Stimulated activated CD8-positive, alpha-beta memory T cell treated with anti-CD3 and anti-CD28 coated beads, Interleukin-2, amount 100 ng/mL, for 1 hour (primary cell): ENCODE measurements at places on chromosomes 16 and 17.

DNA sequence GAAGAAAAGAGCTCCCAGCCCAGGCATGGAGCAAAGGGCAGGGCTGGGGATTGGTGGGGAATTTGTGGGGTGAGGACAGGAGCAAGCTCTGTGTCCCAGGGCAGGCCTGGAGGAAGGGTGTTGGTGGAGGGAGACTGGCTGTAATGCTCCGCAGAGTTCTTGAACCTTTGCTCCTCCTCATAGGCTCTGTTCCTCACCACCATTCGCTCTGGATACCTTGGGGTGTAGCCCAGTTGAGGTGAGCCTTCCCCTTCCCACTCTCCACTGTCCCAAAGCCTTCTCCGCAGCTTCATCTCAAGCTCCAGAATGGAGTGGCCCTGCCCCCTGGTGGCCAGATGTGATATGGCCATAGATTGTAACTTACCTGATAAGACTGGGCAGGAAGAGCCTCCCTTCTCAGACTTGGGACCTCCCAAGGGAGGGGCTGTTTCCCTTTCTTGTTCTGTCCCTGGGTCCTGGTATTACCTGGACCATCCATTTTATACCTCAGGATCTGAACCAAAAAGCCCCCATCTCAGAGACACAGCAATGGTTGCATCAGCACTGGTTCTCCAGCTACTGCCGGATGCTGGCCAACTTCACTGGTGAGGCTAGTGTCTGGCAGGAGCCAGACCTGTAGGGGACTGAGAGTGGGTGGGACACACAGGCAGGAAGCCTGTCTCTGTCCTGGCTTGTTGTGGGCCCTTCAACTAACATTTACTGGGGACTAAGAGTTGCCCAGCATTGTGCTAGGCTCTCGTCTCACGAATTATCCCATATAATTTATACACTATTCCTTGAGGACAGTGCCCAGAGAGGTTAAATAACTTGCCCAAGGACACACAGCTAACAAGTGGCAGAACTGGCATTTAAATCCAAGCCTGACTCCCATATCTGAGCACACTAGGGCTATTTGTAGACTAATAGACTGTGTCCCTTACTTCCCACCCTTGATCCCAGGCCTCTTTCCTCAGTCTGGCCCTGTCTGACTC, 19.1 kb upstream of the STAC2 start:
- DNase-seq = peak; percentile 80

GRCh38 chr16:69619514-69619913, 53.7 kb downstream of the NFAT5 start:
- no peak for DNase-seq

DNA sequence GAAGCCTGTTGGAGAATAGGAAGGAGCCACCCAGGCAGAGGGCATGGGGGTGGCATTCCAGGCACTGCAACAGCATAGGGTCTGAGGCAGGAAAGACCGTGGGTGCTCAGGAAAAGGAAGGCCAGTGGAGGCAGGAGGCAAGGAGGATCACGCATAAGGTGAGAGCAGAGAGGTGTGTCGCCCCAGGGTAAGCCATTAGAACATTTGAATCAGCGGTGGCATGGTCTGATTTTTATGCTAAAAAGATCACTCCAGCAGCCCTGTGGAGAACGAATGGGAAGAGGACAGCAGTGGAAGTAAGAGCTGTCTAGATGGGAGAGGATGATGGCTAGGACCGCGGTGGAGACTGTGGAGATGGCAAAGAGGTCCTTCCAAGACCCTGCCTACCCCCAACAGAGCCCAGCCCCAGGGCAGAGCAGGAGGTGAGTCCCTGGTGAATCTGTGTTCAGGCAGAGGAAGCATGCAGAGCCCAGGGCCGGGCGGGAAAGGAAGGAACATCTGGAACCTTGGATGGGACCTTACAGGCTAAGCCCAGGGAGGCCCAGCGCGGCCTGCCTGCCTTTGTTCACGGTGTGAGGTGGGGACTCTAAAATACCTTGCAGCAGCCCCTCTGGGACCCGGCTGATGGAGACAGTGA, 7.8 kb downstream of the LPO start:
- no peak for DNase-seq

GRCh38 chr17:12627177-12627629, 38.5 kb upstream of the MYOCD start:
- no peak for DNase-seq

GRCh38 chr17:79261355-79262072, 186.9 kb downstream of the ENGASE start:
- no peak for DNase-seq

DNA sequence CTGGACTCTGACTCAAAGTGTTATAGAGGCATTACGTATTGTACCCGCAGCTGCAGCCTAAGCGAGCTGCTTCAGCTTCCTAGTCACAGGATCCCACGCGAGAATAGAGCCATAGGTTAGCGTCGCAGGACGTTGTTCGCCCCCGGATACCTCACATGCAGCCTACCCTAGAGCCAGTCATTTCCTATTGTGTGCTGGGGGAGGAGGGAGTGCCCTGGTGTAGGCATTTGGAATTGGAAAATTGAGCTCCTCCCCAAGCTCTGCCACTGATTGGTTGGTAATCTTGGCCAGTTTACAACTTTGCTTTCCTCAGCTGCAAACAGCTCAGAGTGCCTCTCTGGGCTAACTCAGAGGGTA, 530 bp downstream of the NAA60 start:
- no peak for DNase-seq

GRCh38 chr17:19579192-19579761, 45.6 kb downstream of the SLC47A1 start:
- no peak for DNase-seq

- no peak for DNase-seq
These were observed 353.0 kb upstream of the EEF2KMT start for GRCh38 chr16:5450409-5451104.

GRCh38 chr17:29193146-29193545, 12.9 kb upstream of the MYO18A start:
- DNase-seq = no peak

GRCh38 chr16:79821911-79822310, 221.4 kb upstream of the MAF start:
- no peak for DNase-seq

DNA sequence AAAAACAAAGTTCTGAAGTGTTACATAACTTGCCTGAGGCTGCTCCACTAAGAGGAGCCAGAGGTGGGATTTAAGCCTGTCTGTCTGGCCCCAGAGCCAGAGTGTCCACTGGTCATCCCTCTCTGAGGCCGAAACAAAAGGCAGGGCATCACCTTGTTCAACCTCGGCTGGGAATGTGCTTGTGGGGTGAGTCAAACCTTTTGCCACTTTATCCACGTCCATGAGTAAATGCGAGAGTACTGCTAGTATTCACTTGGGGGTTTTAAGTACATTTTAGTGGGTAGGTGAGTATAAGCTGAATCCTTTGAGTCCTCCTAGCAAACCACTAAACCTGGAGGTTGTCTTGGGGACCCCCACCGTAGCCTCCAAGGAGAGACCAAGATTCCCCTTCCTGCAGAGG, 103.5 kb downstream of the STX8 start:
- DNase-seq = no peak

- DNase-seq = no peak
These were observed 46.3 kb upstream of the ZCCHC14 start for GRCh38 chr16:87539113-87539512.

DNA sequence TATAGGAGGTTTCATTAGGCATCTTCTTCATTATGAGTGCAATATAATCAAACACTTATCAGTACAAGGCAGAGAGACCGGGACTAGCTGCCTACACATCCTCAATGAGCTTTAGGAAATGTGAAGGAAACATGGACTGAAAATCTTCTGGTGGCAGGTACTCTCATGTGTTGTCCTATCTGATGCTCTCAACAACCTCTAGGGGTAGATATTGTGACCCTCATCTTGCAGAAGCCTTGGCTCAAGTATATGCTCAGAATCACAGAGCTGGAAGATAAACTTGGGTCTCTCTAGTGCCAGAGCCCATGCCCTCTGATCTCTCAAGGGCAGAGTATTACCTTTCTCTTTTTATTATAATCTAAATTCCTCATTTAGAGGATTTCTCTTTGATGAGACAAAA, 181.6 kb upstream of the C17orf78 start:
- DNase-seq = no peak

- DNase-seq = no peak
These were observed 122.3 kb upstream of the SEC14L1 start for GRCh38 chr17:77018504-77018903.

DNA sequence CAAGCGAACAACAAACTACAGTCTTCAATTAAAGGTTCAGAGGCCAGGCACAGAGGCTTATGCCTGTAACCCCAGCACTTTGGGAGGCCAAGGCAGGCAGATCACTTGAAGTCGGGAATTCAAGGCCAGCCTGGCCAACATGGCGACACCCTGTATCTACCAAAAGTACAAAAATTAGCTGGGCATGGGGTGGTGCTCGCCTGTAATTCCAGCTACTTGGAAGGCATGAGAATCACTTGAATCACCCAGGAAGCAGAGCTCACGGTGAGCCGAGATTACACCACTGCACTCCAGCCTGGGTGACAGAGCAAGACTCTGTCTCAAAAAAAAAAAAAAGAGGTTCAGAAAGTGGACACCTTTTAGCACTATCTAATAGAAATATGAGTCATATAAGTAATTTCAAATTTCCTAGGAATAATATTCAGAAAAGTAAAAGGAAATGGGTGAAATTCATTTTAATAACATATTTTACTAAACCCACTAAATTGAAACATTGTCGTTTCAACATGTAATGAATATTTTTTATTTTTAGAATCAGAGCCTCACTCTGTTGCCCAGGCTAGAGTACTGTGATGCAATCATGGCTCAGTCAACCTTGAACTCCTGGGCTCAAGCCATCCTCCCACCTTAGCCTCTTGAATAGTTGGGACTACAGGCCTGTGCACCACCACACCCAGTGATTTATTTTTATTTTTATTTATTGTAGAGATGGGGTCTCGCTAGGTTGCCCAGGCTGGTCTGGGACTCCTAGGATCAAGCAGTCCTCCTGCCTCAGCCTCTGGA, 15.2 kb upstream of the MARCHF10 start:
- no peak for DNase-seq

DNA sequence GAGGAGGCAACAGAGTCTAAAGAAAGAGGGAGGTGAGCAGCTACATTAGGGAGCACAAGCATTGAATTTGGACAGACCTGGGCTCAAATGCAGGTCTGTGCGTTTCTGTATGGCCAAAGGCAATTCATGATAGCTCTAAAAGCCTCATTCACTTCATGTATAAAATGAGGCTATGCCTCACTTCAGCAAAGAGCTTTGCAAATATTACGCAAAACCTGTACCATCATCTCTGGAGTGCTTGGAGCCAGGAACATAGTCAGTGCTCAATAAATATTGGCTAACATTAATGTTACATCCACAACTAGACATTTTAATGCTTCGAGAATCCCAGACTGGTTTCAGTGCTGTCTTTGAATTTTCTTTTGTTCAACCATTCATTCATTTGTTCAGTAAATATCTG, 254.7 kb upstream of the CDH11 start:
- no peak for DNase-seq

DNA sequence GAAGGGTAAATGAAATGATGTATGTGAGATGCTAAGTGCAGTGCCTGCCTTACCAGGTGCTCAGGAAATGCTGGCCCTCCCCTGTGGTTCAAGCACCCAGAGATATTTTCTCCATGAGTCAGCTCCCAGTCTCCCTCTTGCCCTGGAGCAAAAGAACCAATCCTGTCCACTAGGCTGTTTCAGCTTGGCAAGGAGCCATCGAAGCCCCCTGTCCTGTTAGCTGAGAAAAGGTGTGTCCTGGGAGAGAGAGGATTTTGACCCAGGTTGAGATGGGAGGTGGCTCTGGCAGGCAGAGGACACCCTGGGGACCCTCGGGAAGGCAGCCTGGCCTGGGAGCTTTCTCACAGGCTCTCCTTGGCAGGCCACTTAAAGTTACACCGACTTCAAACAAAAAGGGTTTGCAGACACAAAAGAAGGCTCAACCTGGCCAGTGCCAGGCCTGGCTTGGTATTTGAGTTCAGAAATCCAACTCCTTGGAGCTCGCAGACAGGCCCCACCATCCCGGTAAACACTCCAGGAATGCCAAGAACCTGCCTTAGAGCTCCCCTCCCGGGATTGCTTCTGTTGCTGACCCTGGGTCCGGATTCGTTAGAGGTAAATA, 29.6 kb downstream of the NTN1 start:
- DNase-seq = no peak

DNA sequence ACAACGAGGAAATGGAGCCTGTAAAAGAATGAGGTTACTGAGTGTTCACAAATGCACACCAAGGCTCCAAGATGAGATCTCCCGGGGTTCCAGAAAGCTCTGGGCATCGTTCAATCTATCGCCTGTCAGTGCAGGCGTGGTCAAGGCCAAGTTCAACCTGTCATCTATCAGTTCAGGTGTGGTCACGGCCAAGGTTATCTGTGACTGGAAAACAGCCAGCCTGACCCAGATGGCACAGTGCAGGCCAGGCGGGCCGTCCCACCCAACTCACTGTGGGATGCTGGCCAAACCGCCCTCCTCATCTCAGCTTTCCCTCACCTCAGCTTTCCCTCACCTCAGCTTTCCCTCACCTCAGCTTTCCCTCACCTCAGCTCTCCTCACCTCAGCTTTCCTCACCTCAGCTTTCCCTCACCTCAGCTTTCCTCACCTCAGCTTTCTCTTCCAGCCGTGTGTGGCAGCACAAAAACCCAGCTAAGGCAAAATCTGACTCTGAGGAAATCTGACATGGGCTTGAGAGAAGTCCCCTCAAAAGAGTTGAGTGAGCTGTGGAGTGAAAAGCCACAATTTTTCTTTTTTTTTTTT, 2.4 kb downstream of the CHMP1A start:
- no peak for DNase-seq

GRCh38 chr17:3794557-3795389, 6.2 kb downstream of the ITGAE start:
- DNase-seq = peak; percentile 63

DNA sequence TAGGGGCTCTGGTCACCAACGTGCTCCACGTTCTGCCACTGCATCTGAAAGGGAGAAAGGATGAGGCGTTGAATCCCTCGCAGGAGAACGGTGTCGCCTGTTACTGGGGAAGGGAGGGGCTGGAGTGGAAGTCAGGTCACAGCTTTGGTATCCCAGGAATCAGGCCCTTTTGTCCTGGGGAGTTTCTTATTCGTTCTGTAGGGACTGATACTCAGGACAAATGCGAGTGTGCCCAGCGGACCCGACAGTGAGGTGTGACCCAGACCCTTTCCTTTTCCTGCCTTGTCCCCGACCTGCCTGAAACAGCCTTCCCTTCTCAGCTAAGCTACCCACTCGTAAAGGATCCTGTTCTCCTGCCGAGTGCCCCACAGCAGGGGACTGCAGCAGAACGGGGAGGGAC, 177.5 kb downstream of the VPS53 start:
- no peak for DNase-seq

DNA sequence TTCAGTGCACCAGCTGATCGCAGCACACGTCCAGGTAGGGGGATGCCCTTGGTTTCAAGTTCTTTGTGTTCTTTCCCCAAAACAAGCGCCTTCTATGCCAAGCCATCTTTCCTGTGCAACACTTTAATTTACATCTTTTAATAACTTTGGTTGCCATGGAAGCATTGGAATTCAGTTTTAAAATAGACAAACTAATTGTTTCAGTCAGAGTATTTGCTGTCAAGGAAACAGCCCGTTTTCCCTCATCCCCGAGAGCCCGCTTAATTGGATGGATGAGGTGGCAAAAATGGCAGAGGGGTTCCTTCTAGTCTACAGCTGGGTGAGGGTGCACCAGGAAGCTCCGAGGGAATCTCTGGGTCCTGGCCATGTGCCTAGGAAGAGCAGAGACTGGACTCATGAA, 793.7 kb upstream of the EEF2KMT start:
- no peak for DNase-seq
